ENCODE measurements at places on chromosomes 11 and 22. TPM values are rescaled to one million over a fixed set of nuclear protein-coding genes. Genes with fewer than 3 reads are reported as not detected.

The GNAZ gene
- total RNA-seq, result 5.4 TPM

The YWHAH gene
- 66.2 TPM for total RNA-seq

DNA sequence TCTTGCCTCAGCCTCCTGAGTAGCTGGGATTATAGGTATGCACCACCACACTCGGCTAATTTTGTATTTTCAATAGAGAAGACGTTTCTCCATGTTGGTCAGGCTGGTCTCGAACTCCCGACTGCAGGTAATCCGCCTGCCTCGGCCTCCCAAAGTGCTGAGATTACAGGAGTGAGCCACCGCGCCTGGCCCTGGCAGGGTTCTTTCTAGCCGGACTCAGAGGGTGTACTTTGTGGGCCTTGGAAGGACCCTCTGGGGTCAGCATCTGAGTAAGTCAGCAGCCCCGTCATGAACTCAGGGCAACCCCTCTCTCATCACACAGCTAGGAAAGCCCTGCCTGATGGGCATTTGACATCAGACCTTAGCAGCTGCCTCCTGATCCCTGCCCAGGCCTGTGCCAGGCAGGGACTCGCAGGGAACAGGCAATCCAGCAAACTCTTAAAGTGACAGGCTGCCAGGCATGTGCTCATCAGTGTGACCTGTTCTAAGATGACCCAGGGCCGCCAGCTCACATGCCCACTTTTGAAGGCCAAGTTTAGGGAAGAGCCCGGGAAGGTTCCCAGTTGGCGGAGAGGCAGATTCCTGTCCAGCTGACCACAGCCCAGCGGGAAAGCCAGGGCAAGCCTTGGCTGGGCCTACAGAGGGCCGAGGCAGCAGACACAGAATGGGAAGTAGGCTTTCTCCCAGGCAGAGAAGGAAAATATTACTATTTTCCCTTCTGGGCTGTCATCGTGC lies 92.9 kb downstream of the MORC2 start:
- no peak for DNase-seq

GRCh38 chr22:48699511-48699910 lies 1128.2 kb downstream of the BRD1 start:
- no peak for DNase-seq

GRCh38 chr11:10488934-10489691 lies 34.0 kb downstream of the AMPD3 start:
- DNase-seq, result peak; percentile 23

DNA sequence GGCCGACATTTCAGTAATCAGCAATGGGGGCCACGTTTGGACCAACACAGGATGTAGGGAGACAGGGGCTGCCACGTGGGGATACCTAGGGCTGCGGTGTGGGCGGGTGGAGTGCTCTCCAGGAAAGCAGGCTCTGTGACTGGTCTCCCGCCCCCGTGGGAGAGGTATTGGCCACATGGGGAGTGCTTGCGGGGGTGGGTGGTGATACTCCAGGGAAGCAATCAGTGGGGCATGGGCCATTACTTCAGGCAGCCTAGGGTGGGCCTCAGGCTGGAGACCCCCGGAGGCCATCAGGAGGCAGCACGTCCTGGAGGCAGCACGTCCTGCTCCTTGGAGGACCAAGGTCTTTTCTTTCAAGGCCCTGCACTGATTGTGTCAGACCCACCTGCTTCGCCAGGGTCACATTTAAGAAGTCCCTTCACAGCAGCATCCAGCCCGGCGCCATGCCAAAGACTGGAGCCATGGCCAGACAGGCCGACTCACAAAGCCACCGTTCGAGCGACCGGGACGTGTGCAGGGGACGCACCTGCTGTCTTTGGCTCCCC lies 3.0 kb upstream of the MUC2 start:
- DNase-seq, result no peak

GRCh38 chr22:20405291-20405930 lies 11.5 kb downstream of the ZNF74 start:
- no peak for DNase-seq

DNA sequence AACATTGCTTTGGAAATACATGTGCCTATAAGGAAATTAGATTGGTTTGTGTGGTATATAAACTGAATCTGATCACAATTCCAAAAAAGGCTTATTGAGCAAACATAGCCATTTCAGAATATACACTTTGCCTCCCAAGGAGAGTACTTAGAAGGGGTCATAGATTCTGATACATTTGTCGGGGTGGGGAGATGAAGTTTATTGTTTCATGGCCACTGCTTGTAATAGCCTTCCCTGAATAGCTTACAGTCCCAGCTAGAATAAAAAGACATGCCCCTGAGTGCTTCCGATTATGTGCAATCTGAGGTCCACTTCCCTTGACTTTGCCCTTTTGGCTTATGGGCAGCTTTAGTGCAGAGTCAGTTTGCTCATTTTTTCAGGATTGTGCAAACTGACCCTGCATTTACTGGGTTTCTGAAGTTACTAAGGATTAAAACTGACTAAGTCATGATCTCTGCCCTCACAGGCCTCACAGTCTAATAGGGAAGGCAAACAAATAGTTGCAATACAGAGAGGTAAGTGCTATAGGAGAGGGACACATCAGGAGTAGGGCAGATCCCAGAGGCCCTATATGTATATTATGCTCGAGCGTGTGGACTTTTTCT lies 184.2 kb downstream of the BLID start:
- no peak for DNase-seq

The KRTAP5-4 gene
- total RNA-seq, result not detected

GRCh38 chr11:11961399-11962028 lies 46.9 kb downstream of the DKK3 start:
- DNase-seq, result no peak

GRCh38 chr22:41862160-41862529 lies 29.2 kb downstream of the SREBF2 start:
- DNase-seq, result no peak

The DLG2 gene
- total RNA-seq, result 42.4 TPM

- DNase-seq, result no peak
These were observed 12.2 kb downstream of the ZNF74 start for GRCh38 chr22:20405931-20406685.

The FJX1 gene
- total RNA-seq, result 8.7 TPM

GRCh38 chr11:120178561-120179056 lies 32.2 kb upstream of the OAF start:
- DNase-seq, result no peak

DNA sequence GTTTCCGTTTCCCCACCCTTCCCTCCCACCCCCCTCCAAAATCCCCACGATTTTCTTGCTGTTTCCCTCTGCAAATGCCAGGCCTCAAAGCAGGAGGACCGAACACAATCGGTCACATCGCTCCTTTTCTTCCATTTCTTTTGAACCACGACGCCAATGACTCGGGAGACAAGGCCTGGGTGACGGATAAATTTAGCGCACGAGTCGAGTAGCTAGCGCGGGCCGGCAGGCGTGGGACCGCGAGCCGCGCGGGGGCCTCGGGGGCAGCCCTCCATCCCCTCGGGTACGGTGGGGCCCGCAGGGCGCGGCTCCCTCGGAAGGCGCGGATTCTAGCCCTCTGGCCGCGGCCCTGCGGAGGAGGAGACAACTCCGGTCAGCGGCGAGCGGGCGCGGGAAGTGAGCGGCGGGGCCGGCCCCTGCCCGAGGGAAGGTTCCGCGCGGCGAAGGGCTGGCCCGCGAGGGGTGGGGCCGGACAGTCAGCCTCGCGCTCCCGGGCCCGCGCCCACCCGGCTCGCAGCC lies 414 bp downstream of the JOSD1 start:
- DNase-seq, result no peak

- no peak for DNase-seq
These were observed 50.7 kb downstream of the MICAL2 start for GRCh38 chr11:12161137-12161536.

- DNase-seq, result no peak
These were observed 8.6 kb upstream of the ARAP1 start for GRCh38 chr11:72760539-72761405.

The SIK3 gene
- 24.0 TPM for total RNA-seq

The APOBEC3A gene
- 0.42 TPM for total RNA-seq

GRCh38 chr11:128595221-128595620 lies 7.9 kb upstream of the ETS1 start:
- DNase-seq, result no peak

GRCh38 chr11:109093354-109093753 lies 328.6 kb upstream of the C11orf87 start:
- DNase-seq, result no peak

DNA sequence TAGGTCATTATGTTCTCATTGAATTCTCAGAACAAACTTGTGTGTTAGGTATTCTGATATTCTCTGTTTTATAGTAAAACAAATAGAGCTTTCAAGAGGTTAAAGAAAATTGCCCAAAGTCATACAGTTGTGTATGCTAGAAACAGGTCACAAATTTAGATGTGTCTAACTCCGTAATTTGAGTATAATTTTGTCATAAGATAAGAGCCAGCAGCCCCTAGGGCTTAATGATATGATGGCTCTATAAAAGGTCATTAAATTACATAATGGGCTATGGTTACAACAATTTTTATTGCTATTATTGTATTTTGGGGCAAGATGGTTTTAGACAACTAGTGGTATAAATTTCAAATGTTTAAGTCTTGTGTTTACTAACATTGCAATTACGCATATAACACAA lies 701.9 kb downstream of the LUZP2 start:
- no peak for DNase-seq

DNA sequence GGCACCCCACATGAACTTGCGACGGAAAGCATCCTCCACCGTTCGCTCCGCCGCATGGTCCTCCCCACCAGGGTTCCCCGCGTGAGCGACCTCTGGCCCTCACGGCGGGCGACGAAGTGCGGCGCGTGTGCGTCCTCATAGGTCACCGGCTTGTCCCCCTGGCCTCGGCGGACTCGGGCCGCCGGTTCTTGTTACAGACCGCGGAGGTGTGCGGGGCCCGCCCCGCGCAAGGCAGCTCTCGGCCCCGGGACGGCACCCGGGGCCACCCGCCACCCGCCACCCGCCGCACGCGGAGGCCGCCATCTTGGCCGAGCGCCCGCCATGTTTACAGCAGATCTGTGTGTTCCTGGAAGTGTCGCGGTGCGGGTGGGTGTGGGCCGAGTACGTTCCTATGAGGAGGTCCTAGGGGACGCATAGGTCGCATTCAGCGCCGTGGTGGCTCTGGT lies 3.5 kb upstream of the IFITM2 start:
- DNase-seq, result no peak

GRCh38 chr11:7428196-7428595 lies 57.1 kb upstream of the OLFML1 start:
- DNase-seq, result no peak

GRCh38 chr11:61021661-61022212 lies 50.3 kb downstream of the CD6 start:
- no peak for DNase-seq

GRCh38 chr11:97856666-97857065 lies 1164.1 kb upstream of the CNTN5 start:
- DNase-seq, result no peak

GRCh38 chr22:26342745-26343410 lies 86.2 kb upstream of the ASPHD2 start:
- no peak for DNase-seq

The TSGA10IP gene
- total RNA-seq, result not detected

The SLC16A8 gene
- total RNA-seq, result 0.16 TPM

The CCDC87 gene
- not detected for total RNA-seq

- DNase-seq, result no peak
These were observed 11.9 kb upstream of the CERK start for GRCh38 chr22:46749682-46750529.

The BRSK2 gene
- 3.0 TPM for total RNA-seq

The CYB5R2 gene
- total RNA-seq, result 13.9 TPM

The TRPC6 gene
- 58.5 TPM for total RNA-seq

- no peak for DNase-seq
These were observed 28.3 kb upstream of the GRAMD4 start for GRCh38 chr22:46591930-46592329.

DNA sequence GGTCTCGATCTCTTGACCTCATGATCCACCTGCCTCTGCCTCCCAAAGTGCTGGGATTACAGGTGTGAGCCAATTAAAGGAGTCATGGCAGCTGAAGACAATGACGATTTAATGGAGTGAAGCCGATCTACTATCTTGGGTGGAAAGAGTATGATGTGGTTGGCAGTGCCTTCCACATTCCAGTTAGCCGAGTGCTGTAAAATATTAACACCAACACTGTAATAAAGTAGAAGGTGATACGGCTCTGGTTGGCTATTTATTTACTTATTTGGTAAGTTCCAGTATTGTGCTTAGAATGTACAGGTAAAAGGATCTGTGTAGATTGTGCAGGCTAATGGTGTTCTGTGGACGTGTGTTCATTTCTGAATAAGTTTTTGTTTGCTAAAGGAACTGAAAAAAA lies 149.6 kb upstream of the MTMR2 start:
- DNase-seq, result no peak

DNA sequence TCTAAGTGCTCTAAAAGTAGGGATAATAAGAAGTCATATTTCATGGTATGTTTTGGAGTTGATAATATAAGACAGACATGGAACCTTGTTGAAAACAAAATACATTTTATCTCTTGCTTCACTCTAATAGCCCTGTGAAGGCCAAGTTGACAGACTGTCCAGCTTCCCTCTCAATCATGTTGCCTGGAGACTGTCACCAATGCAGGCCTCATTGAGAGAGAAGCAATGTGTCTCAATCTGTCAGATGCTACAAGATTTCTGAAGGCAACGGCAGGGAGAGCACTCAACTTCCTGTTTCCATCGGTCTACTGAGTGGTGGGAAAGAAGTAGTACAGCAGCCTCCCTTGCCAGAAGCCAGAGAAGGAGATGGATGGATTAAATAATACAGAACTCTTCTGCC lies 23.6 kb upstream of the FJX1 start:
- no peak for DNase-seq

DNA sequence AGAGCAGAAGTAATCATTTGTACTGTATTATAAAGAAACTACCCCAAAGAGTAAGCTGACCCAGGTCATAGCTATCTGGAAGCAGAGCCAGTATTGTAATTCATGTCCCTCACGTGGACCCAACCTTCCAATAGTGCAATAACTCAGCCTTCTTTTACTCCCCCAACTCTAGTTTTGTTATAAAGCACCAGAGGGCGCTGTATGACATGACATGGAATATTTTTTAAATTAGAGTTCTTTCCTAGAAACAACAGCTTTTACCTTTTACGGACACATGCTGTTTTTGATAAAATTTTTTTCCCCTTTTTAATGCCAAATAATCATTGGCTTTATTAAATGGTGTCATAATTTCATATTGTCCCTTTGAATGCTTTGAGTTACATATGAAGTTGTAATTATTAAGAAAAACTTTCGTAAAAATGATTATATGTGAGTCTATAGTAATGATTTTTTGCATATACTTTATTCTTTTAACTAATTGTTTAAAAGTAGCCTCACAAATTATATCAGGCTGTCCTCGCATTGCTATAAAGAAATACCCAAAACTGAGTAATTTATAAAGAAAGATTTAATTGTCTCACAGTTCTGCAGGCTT lies 76.9 kb downstream of the DKK3 start:
- no peak for DNase-seq

GRCh38 chr22:42194953-42195352 lies 64.3 kb upstream of the CYP2D6 start:
- no peak for DNase-seq

GRCh38 chr11:68412593-68413475 lies 47.7 kb upstream of the PPP6R3 start:
- DNase-seq, result no peak

The BIK gene
- total RNA-seq, result 2.5 TPM

- no peak for DNase-seq
These were observed 74.6 kb upstream of the RTL6 start for GRCh38 chr22:44572414-44573207.

The INS gene
- total RNA-seq, result not detected

- no peak for DNase-seq
These were observed 2.9 kb upstream of the PPP6R2 start for GRCh38 chr22:50339945-50340879.

All from urinary bladder (tissue), 4 donors.